ENCODE measurements at places on chromosomes 13 and 19. TPM values are rescaled to one million over a fixed set of nuclear protein-coding genes. Genes with fewer than 3 reads are reported as not detected.
A peak's percentile ranks its signal among the peaks of the same experiment; 100 is the strongest.

Gene PLIN5
- total RNA-seq: not detected

Gene NKPD1
- total RNA-seq: 1.0 TPM

GRCh38 chr13:40064154-40065097 lies 409.0 kb downstream of the COG6 start:
- DNase-seq: peak; percentile 82

DNA sequence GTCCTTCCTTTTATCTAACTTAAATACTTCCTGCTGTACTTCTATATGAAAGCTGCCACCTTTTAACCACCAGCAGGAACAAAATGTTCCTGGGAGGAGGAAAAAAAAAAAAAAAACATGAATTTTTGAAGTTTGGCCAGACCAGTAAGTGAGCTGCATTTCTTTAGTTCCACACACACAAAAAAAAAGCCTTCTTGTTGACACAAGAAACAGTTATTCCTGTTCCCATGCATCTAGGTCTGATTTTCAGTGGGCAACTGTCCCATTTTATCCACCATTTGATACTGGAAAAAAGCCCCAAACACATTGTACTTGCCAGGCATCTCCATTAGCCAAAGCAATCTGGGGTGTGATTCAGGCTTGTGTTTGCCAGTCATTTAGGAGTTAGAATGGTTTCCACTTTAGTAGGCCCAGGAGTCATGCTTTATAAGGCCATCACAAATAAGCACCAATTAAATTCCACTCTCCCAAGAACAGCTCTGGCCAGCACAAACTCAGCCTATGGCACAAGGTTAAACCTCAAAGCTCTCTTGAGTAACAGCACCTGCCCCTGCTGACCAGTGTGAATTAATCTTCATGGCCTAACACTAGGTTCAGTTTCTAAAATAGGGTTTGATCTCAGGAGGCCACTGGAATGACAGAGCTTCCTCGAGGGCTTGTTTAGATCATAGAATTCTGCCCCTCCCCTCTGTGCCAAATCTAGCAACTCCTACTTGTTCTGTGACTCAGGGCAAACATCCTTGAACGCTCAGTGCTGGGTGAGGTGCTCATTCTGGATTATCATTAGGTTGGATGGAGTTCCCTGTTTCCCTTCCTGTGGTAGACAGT lies 67.1 kb downstream of the NUFIP1 start:
- DNase-seq: peak; percentile 95

DNA sequence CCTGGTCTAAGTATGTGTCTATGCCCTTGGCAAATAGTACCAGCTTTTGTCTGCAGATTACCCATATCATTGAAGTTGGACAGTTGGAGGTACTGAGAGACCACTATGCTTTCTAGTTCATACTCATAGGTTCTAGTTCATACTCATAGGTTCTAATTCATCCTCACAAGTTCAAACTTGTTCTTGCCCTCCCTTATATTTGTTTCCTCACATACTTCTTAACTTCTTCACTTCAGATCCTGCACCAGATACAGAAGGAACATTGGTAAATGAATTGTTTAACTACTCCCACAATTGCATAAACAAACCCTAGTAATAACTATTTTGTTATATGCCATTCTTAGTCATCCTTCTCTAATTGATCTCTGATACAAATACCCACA lies 172.2 kb downstream of the SLITRK1 start:
- peak; percentile 89 for DNase-seq

Gene HS6ST3
- total RNA-seq: under 0.01 TPM

Gene TMEM147
- 163 TPM for total RNA-seq

Gene TMEM221
- not detected for total RNA-seq

DNA sequence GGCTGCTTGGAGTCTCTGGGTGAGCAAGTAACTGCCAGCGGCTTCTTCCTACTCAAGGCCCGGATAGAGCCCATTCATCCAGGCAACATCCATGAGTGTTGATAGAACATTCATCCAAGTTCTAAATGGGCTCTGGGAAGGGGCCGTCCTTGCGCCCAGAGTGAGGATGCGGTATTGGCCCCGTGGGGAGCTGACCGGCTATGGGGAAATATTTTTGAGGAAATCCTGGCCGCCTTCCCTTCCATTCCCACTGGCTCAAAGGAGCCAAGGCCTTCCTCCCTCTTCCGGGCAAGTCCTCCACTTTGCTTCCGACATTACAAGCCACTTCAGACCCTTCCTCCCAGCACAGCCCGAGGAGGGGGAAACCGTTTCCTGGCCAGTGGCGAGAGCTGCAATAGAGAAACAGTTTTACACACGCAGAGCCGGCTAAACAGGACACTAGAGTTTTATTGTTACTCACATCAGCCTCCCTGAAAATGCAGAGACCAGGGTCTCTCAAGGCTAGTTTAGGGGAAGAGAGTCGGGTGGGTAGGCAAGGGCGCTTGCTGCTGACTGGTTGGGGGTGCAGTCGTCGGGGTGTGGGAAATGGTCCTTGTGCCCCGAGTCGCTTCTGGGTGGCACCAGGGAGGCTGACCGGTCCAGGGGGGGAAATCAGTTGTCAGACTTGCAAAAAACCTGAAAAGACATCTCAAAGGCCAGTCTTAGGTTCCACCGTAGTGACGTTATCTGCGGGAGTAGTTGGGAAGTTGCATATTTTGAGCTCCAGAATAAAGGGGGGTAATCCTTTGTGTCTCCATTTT lies 37.5 kb downstream of the C13orf46 start:
- DNase-seq: no peak

- DNase-seq: no peak
These were observed 36.4 kb upstream of the UBAC2 start for GRCh38 chr13:99164226-99164625.

DNA sequence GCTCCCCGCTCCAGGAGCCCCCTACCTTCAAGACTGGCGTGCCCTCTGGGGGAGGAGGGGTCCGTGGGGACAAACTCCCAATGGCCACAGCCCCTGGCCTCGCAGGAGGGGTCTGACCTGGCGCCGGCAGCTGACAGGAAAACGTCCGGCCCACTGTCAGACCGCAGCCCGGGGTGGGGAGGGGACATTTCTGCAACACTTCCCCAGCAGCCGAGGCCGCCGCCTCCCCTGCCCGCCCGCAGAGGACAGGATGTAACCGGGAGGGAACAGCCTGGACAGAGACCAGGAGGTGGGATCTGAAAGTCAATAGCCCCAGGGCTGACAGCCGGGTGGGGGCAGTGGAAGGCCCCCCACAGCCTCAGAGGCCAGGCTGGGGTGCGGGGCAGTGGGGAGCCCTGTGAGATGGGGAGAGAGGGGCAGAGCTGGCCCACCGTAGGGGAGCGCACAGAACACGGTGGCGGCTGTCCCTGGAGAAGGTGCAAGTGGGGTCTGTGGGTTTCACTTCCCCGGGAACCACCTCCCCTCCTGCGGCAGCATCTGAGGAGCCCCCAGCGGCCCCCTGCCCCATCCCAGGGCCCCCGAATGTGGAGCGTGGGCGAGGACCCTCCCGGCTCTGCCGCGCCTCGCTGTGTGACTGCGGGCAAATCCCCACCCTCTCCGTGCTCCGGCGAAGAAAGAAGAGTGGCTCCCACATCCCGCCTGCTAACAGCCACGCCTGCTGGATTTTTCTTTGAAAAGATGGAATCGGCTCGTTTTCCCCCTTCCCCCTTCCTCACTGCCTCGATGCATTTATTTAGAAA lies at the start of gene PEAK3:
TSS of gene PEAK3 (minus strand) at position 114 of the 800 bp plus-strand sequence. CDS start 1,244 bp downstream, outside the sequence.
- no peak for DNase-seq

- peak; percentile 84 for DNase-seq
These were observed 24.9 kb downstream of the RCBTB1 start for GRCh38 chr13:49560270-49561061.

- no peak for DNase-seq
These were observed 532.4 kb upstream of the SGCG start for GRCh38 chr13:22648320-22648801.

- no peak for DNase-seq
These were observed 47.5 kb downstream of the WASF3 start for GRCh38 chr13:26604784-26605545.

- DNase-seq: no peak
These were observed 321.9 kb downstream of the FOXO1 start for GRCh38 chr13:40344270-40345148.

Gene NALCN
- 0.26 TPM for total RNA-seq

- no peak for DNase-seq
These were observed 61.4 kb downstream of the SLC7A1 start for GRCh38 chr13:29534083-29534482.

DNA sequence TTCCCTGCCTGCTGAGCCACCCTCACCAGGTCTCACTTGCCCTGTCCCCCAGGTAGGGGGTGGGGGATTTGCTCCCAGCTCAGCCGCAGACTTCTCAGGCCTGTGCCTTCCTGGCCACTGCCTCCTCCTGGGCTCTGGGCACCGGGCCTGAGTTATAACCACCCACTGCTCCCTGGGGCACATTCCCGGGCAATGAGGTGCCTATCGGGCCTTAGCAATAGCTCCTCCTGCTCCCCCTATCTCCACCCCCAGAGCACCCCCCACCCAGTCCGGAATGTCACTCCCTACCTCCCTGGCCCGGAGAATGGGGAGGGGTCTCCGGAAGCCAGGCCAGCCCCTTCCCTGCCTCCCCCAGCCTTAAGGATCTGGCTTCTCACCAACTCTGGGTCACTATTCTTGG lies at the start of gene KLK5:
TSS of gene KLK5 (minus strand) at position 129 of the 400 bp plus-strand sequence. CDS start 381 bp downstream, outside the sequence.
- DNase-seq: peak; percentile 39

GRCh38 chr13:78650717-78651083 lies 8.3 kb downstream of the OBI1 start:
- no peak for DNase-seq

GRCh38 chr19:43984687-43985000 lies 656 bp downstream of the ZNF155 start:
- no peak for DNase-seq

Gene ZNF426
- total RNA-seq: 19.2 TPM

Gene TMEM150B
- not detected for total RNA-seq

- no peak for DNase-seq
These were observed 309.3 kb upstream of the HTR2A start for GRCh38 chr13:47206111-47206510.
